ENCODE measurements at places on chromosomes 4 and X. TPM values are rescaled to one million over a fixed set of nuclear protein-coding genes. Genes with fewer than 3 reads are reported as not detected.

DNA sequence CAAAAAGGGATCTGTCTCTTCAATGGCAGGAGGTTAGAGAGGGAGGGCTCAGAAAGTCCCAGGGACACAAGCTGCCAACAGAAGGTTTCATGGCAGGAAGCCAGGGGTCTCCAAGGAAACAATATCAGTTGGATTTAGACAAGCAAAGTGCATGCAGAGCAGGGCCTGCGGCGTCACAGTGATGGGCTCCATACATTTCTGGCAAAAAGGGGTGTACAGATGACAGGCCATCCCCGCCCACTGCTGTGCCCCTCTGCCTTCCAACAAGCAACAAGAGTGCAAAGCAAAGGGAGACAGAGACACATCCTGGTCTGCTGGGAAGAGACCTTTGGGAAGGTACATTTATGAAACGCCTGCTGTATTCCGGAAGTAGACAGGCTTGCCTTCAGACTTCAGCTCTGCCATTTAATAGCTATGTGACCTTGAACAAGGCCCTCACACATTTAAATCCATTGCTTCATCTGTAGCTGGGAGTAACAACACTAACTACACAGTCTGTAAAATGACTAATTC is 121.2 kb downstream of the AFAP1 start:
- DNase-seq, result no peak

DNA sequence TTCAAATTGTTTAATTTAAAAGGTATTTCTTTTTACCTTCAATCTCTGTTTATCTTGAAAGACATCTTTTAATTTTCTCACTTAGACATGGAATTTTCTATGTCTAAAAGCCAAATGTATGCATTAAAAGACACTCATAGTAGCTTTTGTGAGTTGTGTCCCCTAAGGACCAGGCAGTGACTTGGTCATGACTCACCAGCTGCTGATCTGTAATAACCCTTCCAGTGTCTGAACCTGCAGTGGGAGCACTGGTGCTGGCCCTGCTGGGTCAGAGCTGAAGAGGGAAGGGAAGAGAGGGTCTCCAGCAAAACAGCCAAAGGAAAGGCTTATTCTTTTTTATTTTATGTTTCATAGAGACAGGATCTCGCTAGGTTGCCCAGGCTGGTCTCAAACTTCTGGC is 31.1 kb upstream of the SH3D19 start:
- peak; percentile 72 for DNase-seq

DNA sequence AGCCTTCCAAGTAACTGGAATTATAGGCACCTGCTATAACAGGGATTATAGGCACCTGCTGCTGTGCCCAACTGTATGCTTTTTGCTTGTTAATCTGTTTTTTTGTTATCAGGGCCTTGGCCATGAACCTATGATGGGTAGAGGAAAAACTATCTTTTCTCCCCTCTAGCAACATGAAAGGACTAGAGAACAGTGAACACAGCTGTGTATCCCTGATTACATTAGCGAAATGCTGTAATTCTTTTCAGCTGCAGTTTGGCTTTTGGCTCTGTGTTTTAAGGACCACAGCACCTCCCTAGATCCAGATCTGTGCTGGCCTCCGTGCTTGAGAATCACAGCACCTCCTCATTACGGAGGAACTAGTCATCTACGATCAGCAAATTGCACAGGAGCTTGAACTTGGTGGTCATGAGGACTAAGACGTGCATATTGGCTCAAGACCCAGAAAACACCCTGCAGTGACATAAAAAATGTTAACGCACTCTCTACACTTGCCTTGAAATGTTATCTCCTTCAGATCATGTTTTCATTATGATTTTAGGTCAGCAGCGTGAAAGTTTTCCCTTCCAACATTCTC is 57.7 kb upstream of the S100G start:
- no peak for DNase-seq

- DNase-seq, result no peak
Measured at GRCh38 chrX:99469439-99469838, 940.6 kb downstream of the PCDH19 start.

AGA gene
- 60.2 TPM for total RNA-seq

GRCh38 chr4:99359480-99360204 is 7.1 kb upstream of the ADH1C start:
- DNase-seq, result no peak

RIPPLY1 gene
- total RNA-seq, result not detected

DNA sequence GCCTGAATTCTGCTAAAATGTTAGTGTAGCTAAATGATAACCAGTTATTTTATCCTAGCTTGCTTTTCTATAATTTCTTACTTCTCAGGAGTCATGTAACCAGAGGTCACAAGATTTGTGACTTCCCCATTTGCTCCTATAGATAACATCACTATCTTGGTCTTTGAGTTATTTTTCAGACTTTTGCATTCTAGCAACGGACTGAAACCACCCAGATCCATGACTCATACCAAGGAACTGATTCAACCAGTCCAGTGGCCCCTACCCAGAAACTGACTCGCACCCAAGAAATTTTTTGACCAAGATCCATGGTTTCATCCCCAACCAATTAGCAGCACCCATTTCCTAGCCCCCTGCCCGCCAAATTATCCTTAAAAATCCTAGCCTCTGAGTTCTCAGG is 50.0 kb downstream of the IQCM start:
- peak; percentile 85 for DNase-seq

Data from GM23248 (cell line).